T1000 (cell line): ENCODE measurements at places on chromosomes 2 and 18.

DNA sequence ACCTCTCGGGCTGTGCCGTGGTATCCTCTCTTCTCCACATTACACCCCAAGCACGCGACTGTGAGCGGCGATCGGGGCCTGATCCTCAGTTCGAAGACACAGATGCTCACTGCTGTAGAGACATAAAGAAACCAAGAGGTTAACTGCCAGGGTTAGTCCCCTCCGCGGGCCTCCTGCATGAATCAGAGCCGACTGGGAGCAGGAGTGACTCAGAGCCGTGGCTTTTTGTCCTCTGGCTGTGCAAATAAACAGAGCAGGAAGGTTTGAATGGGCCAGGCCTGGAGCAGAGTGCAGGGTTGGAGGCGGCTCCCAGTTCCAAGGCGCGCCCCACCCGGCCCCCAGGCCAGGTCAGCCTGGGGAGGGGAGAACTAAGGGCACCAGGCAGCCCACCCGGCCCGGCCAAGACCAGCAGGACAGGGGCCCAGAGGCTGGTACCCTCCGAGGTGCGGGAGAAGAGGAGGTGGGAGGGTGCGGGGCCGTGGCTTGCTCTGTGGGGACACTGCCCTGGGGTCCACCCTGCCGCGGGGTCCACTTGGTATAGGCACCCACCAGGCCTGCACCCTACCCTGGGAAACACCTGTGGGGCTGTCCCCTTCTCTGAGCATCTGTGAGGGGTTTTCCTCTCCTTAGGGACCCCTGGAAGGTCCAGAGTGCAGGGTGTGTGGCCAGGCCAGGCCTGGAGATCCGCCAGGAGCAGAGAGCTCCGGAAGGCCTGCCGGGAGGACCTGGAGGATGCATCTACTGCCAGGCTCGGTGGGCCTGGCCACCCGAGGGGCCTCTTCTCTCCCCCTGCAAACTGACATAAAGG, 16.5 kb downstream of the TWIST2 start:
- peak; percentile 87 for DNase-seq

GRCh38 chr2:132701810-132702209, 31.8 kb upstream of the LYPD1 start:
- DNase-seq = no peak

- DNase-seq = no peak
These were observed 4.2 kb upstream of the MARS2 start for GRCh38 chr2:197700960-197701359.

- DNase-seq = no peak
These were observed 4.3 kb upstream of the NAGK start for GRCh38 chr2:71064110-71064611.

DNA sequence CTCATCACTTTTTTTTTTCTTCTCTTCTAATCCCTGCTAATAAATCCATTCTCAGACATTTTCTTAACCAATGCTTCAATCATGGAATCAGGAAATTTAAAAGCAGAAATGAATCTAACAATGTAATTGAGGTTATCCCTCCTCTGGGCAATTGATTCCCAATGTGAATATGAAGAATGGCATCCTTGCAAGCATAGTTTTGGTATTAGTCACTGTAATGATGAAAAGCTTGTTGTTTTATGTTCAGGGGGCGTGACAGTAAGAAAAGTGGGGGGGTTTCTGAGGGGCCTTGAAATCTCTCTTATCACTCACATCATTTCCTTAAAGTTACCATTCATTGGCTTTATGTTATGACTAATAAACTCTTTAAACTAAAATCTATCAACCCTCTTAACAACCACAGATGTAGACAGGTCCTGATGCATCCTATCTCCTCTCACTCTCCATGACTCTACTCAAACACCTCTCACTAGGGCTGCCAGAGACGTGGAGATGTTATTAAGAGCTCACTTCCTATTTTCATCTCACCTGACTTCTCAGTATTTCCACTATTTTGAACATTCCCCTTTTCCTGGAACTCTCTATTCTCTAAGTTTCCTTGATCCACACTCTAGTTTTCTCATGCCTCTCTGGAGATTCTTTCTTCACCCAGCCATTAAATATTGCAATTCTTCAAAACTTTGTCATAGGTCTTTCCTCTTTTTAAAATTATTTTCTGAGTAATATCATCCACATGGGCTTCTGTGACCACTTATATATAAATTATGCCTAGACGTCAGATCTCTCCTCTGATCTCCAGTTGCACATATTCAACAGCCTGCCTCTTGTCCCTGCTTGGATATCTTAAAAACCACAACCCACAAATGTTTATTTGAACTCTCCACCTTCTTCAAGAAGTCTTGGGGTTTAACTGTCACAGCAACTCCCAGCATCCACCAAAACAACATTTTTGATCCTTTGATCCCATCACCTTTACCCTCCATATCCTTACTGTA, 332.9 kb downstream of the CDH2 start:
- DNase-seq = peak; percentile 4

DNA sequence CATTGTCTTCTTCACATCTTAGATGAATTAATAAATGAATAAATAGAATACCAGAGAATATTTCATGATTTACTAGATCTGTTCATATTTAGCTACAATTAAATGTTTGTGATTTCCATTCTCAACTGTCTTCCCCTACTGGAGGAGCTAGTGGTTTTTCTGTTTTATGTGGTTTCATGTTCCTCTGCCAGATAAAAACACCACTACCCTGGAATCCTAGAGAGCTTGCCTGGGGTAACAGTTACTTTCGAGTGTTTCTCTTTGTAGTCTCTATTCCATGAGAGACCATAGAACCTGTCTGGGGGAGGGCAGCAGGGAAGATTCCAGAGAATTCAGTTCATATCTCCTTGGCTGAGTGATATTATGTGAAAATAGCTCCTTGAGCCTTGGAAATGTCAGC, 349.2 kb downstream of the INSIG2 start:
- DNase-seq = no peak

DNA sequence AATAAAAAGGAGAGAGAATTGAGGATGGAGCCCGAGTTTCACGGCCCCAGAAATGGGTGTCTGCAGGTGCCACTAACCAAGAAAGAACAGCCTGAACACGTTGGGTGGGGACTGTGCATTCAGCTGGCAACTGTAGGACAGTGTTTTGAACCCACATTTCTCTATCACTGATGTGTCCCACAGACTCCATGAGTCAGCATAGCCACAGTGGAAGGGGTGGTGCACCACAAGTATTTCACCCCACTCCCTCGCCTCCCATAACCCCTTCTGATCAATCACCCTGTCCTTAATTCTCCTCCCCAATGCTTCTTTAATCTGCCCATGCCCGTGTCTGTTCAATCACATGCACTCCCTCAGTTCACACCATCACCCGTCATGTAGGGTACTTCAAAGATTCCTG, 291.5 kb downstream of the ZNF516 start:
- DNase-seq = no peak

- no peak for DNase-seq
These were observed 819.7 kb upstream of the ZEB2 start for GRCh38 chr2:145339646-145340045.

DNA sequence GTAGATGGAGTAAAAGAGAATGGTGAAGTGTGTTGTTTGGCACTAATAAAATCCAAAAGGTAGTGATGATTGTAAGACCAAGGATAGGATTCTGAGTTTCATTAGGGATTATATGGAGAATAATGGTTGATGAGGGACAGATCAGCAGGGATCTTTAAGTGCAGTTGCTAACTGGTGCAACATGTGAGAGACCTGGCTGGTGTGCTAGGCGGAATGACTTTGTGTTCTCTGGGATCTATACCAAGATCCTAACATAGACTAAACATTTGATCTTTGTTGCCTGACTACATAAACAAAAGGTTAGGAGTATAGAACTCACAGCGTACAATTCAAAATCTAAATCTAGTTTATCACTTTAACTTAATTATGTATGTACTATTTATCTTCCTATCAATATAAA, 135.4 kb downstream of the PTRHD1 start:
- no peak for DNase-seq

DNA sequence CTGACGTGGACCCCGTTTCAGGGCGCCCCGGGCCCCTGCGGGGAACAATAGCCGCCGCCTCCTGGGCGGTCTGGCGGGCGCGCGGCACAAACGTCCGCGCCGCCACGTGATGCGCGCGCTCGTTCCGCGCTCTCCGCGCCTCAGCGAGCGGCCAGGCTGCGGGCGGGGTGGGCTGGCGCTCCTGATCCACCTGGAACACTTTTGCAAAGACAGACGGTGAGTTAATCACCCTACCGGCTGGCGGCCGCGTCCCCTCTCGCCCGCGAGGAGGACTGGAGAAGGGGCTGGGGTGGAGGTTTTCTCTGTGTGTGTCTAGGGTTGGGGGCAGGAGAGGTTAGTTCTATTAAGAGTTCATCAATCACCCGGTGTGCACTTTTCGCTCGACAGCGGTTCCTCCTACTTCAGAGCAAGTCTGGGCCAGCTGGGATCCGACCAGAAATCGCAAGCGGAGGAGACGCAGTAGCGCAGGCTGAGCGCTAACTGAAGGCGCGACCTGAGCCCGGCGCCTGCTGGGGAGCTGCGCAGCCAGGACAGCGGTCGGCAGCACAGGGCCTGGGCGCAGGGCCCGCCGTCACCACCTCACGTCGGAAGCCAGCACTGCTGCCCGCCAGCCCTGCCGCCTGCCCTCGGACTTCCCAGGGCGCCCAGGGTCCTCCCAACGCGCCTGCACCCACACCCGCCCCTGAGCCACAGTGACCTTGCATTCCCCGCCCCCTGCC, 10.3 kb upstream of the HOXD1 start:
- no peak for DNase-seq

DNA sequence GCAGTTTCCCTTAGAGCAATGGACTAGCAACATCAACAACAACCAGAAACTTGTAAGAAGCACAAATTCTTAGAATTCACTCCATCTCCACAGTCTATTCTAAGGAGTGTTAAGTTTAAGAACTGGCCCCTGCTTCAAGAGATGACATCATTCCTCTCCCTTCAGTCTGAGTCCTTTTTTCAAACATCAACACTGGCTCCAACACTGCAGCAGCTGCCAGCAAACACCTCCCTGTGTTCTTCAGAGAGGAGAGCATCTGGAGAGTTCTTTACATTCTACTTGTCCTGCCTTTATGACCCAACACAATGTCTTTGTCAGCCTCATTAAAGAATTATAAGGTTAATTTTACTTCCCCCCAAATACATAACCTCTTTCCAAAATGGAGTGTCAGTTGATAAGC, 122.3 kb downstream of the HNMT start:
- DNase-seq = no peak

- no peak for DNase-seq
These were observed 53.3 kb upstream of the ACAA2 start for GRCh38 chr18:49866680-49867079.

DNA sequence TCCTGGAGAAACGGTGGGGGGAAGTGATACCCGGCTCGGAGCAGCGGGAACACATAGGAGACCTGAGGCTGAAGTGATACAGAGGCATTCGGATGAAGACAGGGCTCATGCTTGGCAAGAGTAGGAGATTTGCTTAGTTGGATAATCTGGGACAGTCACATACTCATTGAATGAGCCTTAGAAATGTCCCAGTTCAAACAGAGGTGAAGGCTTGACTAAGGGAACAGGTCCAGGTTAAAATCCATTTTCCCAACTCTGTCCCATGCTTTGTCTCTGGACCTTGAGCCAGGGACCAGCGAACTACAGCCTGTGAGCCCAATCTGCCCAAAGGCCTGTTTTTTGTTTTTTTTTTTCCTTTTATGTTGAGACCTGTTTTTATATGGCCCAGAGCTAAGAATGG, 1.3 kb downstream of the UGT1A6 start:
- no peak for DNase-seq

DNA sequence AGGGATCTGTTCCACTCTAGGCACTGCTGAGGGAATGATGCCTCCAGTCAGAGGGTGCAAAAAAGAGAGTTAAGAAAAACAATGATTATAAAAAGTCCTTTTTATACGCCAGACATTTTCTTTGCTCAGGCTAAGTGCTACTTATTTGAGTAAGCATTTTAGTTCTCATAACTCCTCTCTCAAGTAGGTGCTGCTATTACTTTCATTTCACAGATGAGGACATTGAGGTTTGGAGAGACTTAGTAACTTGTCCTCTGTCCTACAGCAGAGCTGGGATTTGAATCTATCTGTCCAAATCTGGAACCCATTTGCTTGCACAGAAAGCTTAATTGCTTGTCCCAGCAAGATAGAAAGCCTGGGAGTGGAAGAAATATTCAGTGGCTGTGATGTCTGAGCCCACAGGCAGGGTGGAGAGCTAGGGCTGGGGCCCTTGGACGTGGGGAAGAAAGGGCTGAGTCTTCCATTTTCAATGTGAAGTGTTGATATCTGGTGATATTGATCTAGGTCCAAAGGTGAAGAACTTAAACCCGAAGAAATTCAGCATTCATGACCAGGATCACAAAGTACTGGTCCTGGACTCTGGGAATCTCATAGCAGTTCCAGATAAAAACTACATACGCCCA, 5.8 kb downstream of the IL37 start:
- DNase-seq = no peak

- no peak for DNase-seq
These were observed 1287.6 kb upstream of the ZEB2 start for GRCh38 chr2:145807554-145807953.

GRCh38 chr2:10524341-10524740, 76.2 kb upstream of the ODC1 start:
- no peak for DNase-seq

DNA sequence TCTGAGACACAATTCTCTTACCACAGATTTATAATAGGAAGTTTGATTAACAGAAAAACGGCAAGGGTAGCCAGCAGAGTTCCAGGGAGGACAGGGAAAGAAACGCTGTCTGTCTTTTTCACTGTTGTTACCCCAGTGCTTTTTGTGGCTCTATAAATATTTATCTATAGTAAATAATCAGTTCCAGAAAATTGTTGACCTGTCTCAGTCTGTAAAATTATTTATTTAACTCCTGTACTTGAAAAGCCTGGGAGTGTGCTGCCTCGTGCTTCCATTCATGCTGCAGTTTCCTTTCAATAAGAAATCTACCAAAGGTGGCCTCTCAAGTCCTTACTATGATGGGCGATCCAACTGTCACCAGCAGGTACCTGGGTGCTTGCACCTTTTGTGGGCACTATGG, 102.9 kb downstream of the ETAA1 start:
- no peak for DNase-seq

DNA sequence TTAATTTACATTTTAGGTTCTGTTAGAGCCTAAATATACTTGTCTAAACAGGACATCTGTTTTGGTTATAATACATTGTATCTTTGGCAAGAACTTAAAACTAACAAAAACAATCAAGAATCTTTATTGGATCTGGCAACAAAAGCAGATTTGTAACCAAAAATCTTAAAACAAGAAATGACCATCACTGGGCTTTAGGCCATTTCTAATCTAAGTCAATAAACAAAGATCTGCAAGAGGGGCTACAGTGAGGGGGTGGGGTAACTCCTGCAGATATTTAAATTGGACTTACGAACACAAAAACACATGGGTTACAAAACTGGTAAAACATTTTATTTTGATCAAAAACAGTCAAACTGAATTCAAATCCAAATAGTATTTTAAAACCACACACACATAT, 77.3 kb downstream of the SRBD1 start:
- DNase-seq = no peak

GRCh38 chr2:45909677-45910191, 258.3 kb downstream of the PRKCE start:
- DNase-seq = no peak

GRCh38 chr2:196278491-196278911, 107.1 kb upstream of the STK17B start:
- peak; percentile 21 for DNase-seq
